ENCODE measurements at places on chromosomes 4 and X.

GRCh38 chrX:6961286-6962005 lies 186.1 kb upstream of the STS start:
- no peak for DNase-seq

GRCh38 chrX:39576041-39576872 lies 521.5 kb downstream of the BCOR start:
- DNase-seq = no peak

DNA sequence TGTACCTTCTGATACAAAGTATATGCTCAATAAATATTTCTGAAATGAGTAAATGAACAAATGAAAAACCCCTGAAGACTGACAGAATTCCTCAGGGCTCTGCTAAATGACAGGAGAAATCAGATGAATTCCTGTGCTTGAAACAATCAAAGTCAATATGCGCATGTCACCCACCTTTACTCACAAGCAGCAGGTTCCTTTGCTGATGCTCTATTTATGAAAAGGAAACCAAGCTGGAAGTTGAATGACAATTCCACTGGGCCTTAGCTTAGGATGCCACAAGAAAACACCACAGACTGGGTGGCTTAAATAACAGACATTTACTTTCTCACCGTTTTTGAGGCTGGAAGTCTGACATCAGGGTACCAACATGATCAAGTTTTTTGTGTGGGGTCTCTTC lies 477.5 kb upstream of the TEX13C start:
- DNase-seq = no peak

GRCh38 chr4:57190601-57191481 lies 80.7 kb upstream of the IGFBP7 start:
- peak; percentile 94 for DNase-seq

DNA sequence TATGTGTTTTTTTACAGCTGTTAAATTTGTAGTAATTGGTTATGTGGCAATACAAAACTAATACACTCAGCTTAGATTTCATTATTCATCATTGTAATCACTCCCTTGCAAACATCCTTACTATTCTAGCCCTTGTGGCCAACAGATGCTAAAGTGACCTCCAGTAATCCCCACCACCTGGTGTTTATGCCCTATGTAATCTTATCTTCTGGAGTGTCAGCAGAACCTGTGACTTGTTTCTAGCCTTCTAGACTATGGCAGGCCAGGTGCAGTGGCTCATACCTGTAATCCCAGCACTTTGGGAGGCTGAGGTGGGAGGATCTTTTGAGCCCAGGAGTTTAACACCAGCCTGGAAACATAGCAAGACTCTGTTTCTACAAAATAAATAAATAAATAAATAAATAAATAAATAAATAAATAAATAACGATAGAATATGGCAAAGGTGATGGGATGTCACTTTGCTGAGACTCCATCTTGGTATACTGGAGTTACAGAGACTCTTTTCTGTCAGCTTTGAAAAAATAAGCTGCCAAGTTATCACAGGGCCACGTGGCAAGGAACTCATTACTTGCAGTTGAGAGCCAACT lies 12.3 kb upstream of the TSR2 start:
- no peak for DNase-seq

DNA sequence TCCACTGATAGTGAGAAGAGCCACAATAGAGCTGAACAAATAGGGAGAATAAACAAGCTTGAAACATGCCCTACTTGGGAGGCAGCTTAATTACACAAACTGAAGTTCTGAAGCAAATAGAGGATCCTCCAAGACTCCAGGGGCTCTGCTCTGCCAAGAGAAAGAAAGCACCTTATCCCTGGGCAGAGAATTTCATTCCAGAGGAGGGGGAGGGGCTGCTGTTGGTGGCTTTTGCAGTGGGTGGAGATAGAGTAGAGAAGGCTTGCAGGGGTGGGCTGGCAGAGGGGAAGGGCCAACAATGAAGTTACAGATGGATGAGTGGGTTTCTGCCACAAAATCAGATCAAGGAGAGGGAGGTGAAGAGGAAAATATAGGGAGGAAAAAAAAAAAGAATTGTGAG lies 1.0 kb upstream of the LPAR4 start:
- no peak for DNase-seq

DNA sequence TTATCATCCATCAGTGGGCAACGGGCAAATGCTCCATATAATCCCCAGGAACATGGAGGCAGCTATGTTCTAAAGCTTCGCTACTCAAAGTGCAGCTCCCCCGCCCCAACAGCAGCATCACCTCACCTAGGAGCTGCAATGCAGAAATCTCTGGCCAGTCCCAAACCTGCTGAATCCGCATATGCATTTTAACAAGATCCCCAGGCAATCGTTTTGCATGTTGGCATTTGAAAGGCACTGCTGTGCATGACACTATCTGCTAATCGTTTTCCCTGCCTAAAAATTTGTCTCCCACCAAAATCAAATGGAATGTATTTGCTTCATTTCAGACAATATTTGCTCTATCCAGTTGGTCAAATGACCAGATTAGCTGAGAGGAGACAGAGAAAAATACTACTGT lies 15.2 kb downstream of the ADGRG2 start:
- peak; percentile 52 for DNase-seq

GRCh38 chr4:48234575-48234974 lies 35.1 kb downstream of the TEC start:
- DNase-seq = no peak

DNA sequence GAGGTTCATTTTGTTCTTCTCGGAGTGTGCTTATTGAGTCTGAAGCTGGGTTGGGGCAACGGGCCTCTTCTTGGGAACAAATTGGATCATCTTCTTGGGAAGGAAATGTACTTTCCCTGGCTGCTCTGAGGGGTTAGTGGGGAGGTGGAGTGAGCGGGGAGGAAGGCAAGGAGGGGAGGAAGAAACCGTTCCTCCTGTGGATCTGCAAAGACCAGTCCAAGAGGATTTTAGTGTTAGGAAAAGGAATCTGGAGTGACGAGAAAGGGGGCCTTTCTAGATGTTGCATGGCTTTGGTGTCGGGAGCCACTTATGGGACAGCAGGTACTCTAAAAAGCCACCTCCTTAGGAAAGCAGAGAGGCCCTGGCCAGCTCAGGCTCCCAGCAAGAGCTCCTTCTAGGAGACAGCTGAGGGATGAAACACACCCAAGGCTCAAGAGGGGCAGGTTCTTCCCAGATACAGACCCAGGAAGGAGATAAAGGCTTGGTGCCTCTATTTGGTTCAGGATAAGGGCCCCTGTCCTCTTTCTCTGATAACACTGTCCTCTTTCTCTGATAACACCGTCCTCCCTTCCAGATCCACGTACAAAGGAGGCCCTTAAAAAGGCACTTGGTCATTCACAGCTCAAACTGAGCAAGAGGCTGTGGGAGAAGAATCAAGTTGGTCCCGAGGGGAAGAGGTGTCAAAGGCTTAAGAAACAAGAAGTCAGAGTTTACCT lies 451 bp downstream of the SOD3 start:
- DNase-seq = no peak

- no peak for DNase-seq
Measured at GRCh38 chr4:57219431-57219830, 109.2 kb upstream of the IGFBP7 start.

DNA sequence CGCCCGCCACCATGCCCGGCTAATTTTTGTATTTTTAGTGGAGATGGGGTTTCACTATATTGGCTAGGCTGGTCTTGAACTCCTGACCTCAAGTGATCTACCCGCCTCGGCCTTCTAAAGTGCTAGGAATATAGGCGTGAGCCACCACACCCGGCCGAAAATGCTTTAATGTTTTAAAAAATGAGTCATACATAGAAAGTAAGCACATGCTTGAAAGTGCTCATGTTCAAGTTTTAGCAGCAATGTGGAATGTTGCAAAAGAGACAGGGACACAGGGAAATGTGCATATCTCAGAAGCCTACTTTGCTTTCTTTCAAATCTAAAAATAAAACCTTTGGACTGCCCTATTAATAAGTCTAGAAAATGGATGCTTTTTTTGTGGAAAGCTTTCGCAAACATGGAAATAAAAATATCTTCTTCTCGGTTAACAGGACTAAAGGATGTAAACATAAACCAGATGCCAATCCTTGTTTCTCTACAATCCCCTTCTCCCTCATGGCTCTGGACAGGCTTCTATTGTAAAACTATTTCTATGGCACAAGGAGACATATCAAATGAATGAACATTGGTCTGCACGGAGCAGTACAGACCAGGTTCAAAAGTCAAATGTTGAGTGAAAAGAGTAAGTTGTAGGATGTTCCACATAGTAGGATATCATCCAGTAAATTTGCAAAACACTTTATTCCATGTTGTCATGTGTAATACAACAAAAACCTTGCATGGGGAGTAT lies 15.0 kb downstream of the MECP2 start:
- no peak for DNase-seq

DNA sequence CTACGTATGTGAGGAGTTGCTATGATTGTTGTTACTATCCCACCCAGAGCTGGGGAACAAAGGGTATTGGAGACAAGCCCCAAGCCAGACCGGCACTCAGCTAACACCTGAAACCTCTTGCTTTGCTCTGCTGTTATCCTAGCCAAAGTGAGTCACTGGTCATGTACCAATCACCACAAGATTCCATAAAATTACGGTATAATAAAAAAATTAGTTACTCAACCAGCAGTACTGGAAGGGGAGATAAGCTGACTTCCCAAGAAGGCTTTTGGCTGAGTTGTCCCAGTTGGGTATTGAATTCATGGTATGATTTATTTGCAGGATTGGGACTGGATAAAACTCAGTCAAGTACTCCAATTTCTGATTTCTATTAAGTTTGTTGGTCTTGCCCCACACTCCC lies 5.3 kb downstream of the EDA2R start:
- DNase-seq = no peak

DNA sequence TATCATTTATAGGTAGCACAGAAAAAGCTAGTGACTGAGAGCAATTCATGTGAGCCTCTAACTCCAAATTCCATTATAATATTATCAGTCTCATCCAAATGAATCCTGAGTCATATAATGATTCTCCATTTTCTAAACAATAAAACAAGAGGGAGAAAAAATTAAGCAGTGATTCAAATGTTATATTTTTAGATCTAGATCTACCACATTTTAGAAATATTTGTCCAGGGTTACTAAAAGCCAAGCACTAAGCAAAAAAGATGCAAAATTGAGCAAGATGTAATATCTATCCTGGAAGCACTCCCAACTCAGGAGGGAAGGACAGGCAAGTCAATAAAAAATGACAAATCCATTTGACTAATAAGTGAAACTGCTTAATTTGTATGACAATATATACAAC lies 172.8 kb downstream of the FBXW7 start:
- DNase-seq = no peak

DNA sequence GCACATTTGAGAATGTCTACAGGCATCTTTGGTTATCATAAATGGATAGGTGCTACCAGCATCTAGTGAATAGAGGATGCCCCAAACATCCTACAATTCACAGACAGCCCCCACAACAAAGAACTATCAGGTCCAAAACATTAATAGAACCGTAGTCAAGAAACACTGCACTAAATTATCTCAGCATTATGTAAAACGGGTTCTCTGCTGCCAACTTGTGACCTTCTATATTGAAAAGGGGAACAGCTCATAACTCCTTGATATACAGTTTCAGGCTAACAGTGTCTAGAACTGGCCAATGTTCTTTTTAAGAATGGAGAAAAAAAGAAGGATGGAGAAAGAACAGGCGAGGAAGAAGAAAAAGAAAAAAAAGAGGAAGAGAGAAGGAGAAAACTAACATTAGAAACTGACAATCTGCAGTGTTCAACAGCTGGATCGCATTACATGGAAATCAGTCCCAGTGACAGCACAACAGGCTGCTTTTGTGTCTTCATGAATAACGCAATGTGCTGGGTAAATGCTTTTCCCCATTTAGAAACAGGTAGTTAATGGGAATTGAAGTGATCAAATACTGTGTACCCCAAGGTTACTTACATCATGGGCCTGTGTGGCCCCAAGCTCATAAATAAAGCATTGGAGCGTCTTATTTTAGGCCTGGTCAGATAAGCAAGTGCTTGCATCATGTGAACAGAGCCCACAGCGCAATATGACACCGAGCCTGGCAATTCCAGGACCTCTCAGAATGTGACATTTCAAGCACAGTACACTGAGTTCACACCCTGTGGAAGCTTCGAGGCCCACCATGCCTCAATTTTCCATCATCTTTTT lies 339.5 kb downstream of the DHX15 start:
- no peak for DNase-seq

GRCh38 chr4:178136736-178137345 lies 694.6 kb upstream of the AGA start:
- no peak for DNase-seq

DNA sequence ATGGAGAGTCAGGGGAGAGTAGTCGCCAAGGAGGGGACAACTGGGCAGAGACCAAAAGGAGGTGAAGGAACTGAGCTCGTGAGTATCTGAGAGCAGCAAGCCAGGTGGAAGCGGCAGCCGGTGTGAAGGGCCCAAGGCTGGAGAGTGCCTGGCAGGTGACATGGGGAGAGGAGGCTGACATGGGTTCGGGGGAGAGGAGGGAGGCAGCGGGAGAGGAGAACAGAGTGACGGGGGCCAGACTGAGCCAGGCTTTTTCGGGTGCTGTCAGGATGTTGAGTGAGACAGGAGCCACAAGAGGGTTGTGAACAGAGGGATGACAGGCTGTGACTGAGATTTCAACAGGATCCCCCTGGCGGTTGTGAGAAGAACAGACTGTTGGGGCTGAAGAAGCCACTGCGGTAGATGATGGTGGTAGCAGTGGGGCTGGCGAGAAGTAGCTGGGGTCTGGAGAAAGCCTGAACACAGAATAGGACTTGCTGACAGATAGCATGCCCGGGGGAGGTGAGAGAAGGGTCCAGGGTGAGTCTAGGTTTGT lies 5.7 kb downstream of the ELK1 start:
- no peak for DNase-seq
